Activated CD8-positive, alpha-beta memory T cell treated with anti-CD3 and anti-CD28 coated beads for 1 hour (primary cell): ENCODE measurements at places on chromosomes 7 and 10.

DNA sequence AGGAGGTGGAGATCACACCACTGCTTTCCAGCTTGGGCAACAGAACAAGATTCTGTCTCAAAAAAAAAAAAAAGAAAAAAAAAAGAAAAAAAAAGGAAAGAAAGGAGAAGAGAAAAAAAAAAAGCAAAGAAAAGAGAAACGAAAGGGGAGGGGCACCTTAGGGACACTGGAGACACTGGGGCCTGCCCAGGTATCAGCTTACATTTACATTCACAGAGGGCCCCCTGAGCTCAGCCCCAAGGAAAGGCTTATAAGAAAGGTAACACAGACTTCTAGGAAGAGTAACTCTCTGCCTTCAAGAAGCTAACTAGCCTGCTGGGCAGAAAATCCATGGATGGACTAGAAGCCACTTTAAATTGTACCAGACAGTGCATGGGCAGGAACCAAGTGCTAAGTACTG lies 108.8 kb downstream of the NPY start:
- no peak for DNase-seq

- no peak for DNase-seq
Observed at GRCh38 chr10:126387931-126388911, at the start of gene ADAM12. Gene ADAM12 (minus strand): TSS chr10:126388477. CDS start chr10:126388145, 332 bp downstream.

GRCh38 chr7:45061806-45062425 lies 26.9 kb downstream of the NACAD start:
- no peak for DNase-seq

DNA sequence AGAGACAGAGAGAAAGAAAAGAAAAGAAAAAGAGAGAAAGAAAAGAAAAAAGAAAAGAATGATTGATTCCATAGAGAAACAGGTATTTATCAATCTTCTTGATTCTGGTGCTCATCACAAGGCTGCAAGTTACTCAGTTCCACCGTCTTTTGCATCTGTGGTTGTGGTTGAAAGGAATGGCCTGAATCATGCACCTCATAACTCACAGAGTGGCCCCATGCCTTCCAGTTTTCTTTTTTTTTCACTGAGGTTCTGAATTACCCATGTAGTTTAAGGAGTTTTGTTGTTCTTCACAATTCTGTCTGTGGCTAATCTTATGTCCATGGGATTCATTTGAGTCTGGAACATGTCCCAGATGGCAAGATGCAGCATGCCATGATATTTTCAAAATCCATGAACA lies 156.0 kb downstream of the ZNF33B start:
- DNase-seq: no peak

DNA sequence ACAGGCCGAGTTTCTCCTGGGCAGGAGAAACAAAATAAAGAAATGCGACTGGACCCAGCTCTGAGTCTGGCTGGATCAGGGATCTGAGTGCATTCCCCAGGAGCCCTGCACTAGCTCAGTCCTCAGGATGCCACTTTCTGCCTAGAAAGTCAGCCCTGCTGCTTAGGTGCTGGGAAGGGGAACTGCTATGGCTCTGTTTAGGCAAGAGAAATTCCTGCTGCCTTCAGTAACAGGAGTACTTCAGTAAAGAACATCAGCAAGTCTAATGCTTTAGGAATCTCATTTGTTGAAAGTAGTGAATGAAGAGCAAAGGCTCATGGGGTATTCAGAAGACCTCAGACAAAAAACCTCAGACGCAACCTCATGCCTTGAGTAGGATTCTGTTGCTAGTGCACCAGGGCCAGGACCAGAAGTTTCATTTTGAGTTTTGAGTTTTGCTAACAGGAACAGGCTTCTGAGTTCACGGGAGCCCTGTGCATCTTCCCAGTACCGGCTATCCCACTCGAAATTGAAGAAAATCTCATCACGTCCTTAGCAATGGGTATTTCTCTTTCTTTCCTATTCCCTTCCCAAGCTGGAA lies 170.8 kb upstream of the CDCA7L start:
- DNase-seq: no peak

- no peak for DNase-seq
Observed at GRCh38 chr10:70426823-70427222, 14.7 kb downstream of the NODAL start.

DNA sequence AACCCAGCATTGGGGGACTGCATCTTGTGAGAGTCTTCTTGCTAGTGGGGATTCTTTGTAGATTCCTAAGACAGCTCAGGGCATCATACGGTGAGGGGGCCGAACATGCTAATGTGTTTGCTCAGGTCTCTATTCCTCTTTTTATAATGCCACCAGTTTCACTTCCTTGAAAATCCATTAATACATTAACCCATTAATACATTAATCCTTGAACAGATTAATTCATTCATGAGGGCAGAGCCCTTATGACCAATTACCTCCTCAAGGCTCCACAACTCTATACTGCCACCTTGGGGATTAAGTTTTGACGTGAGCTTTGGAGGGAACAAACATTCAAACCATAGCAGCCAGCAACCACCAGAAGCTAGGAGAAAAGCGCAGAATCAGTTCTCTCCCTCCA lies 67.2 kb upstream of the POT1 start:
- no peak for DNase-seq

- no peak for DNase-seq
Observed at GRCh38 chr7:30351286-30351685, 66.9 kb downstream of the ZNRF2 start.

DNA sequence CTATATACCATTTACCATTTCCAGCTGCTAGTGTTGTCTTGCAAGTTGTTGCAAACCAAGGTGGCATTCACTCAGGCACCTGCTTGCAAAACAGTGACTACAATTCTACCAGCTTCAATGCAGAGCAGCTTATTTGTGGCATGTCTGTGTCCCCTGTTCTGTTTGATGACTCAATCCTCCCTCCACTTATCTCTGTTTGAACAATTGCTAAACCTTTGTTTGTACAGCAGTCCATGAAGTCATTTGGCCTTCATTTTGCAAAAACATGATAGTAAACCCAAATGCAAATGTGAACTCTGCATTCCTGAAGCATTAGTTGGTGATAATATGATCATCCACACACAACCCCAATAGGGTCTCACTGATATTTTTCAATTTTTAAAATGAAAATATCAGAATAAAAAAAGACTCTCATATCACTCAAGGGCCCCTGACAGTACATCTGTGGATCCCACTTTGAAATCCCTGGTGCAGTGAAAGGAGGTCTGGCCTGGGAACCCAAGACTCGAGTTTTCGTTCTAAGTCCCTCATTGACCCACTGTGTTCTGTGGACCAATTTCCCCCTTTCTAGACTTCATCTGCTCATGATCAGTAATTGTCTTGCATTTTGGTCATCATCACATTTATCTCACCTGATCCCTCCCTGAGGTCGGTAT lies 425.4 kb downstream of the RPS24 start:
- no peak for DNase-seq

GRCh38 chr10:70690589-70690988 lies 18.3 kb downstream of the ADAMTS14 start:
- no peak for DNase-seq

GRCh38 chr10:121690152-121690848 lies 92.1 kb upstream of the FGFR2 start:
- no peak for DNase-seq

GRCh38 chr10:44774676-44775401 lies 136.3 kb upstream of the TMEM72 start:
- DNase-seq: no peak

DNA sequence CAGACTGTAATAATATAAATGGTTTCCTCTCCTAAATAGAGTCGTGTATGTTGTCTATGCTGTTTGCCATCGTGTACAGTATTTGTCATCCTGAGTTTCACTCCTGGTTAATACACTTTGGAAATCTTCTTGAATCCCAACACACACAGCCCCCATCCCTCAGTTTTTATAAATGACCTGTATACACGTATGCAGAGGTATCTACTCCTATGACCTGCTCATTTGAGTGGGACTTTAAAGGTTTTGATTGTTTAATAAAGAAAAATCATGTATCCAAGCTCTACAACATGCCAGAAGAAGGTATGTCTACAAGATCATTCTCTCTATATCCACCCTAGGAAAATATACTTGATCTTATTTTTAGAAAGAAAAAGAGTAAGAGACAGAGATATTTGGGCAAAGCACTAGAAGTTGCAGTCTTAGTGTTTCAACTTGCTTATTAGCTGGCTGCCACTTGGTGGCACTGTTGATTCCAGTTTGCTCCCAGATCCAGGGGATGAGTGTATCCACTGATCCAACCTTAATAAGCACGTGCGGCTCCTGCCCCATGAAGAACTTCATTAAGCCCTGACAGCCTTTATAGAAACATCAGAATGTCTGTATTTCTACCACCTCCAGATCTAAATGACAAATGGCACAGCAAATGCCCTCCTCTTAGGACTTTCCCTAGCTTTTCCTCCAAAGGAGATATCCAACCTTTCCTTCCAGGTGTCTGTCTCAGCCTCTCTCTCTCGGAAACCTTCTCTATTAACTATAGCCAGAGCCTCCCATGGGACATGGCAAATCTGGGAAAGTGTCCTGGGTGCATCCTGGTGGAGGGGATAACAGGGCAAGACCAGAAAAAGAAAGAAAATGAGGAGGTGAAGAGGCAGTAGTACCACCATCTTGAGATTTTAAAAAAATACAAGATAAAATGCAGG lies 181.6 kb upstream of the NEBL start:
- DNase-seq: no peak

DNA sequence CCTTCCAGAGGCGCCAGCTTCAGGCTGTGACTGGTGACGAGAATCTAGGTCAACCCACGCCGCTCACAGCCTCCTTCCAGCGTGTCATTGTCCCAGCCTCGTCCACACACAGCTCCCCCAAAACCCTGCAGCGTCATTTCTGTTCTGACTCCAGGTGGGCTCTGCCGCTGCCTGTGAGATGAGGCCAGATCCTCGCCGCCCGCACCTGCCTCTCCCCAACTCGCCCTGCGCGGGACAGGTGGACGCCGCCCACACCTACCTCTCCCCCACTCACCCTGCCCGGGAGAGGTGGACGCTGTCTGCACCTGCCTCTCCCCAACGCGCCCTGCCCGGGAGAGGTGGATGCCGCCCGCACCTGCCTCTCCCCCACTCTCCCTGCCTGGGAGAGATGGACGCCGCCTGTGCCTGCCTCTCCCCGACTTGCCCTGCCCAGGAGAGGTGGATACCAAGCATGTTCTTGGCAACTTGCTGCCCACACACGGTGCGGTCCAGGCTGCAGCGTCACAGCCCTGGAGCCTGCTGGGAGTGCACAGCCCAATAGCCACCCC lies 32.0 kb upstream of the CFAP46 start:
- DNase-seq: no peak

- DNase-seq: no peak
Observed at GRCh38 chr7:157554393-157555238, 217.8 kb downstream of the DNAJB6 start.

DNA sequence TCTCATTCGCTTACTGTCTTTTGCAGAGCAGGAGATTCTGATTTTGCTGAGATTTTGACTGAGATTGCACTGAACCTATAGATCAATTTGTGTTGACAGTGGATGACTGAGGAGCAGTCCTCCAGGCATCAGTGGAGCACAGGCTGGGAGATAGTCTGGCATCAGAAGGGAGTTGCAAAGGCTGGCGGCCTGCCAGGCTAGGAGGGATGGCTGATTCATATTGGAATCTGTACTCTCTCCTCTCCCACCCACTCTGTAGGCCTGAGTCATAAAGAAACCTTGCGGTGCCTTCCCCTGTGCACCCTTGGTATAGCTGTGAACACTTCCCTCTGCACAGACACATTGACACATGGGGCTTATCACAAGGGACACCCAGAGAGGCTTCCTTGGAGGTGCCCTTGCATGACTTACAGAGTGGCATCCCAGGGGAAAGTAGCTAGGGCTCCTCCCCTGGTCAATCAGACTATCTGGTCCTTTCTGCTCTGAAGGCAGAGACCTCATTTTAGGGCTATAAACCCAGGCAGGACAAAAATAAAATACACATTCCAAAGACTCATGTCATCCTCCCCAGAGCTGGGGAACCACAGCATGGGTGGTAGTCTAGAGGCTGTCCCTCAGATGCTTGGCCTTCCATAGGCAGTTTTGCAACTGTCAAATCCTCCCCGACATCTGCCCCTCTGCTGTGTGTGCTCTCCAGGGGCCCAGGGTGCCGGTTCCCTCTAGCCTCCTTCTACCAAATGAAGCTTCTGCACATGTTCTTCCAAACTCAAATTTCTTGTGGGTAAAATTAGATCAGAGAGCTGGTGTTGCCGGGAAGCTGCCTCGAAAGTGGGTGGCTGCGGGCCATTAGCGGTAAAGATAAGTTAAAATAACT lies 37.4 kb upstream of the EEPD1 start:
- no peak for DNase-seq

DNA sequence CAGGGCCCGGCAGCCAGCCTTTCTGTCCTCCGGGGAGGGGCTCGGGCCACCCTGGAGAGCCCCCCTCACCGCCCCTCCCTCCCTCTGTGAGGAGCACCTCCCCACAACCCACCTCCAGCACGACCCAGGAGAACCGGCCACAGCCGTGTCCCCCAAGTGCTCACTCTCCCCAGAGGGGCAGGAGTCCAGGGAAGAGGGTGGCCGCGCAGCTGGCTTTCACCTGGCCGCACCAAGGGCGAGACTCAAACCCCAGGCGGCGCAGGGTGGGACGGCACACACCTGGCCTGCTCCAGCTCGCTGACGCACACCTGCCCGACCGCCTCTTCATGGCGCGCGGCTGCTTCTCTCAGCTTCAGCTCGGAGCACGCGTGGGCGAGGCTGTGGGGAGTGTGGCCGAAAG lies 73.4 kb downstream of the CFAP46 start:
- DNase-seq: no peak

- DNase-seq: no peak
Observed at GRCh38 chr10:75202321-75203045, 8.1 kb upstream of the VDAC2 start.

- no peak for DNase-seq
Observed at GRCh38 chr7:128004623-128005022, 26.6 kb downstream of the LRRC4 start.

GRCh38 chr7:74272305-74273038 lies 16.7 kb upstream of the CLIP2 start:
- no peak for DNase-seq

DNA sequence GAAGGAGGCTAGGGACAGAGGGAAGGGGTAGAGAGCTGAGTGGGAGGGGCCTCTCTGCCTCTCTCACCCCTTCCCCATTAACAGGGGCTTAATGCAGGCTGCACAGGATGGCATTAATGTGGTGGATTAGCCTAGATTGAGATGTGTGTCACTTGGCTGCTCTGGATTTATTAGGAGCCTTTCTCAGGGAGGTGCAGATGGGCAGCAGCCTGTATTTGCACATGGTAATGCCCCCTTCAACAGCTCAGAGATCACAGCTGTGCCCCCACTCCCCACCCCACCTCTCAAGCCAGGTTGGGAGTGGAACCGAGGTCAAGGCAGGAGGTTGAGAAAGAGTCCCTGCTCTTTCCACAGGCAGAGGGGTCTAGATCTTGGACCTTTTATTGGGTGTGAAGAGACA lies 7.3 kb downstream of the PITX3 start:
- no peak for DNase-seq

GRCh38 chr10:95693071-95693667 lies 558 bp downstream of the TCTN3 start:
- no peak for DNase-seq

GRCh38 chr7:30835396-30835915 lies 64.2 kb downstream of the MINDY4 start:
- DNase-seq: no peak
